CD8-positive, alpha-beta memory T cell (primary cell): ENCODE measurements at places on chromosomes 7 and 10. TPM values are rescaled to one million over a fixed set of nuclear protein-coding genes. Genes with fewer than 3 reads are reported as not detected.

ASZ1 gene
- total RNA-seq: not detected

GRCh38 chr10:117300671-117301070, 59.8 kb downstream of the SLC18A2 start:
- DNase-seq: no peak

STEAP4 gene
- not detected for total RNA-seq

UNCX gene
- total RNA-seq: not detected

DNA sequence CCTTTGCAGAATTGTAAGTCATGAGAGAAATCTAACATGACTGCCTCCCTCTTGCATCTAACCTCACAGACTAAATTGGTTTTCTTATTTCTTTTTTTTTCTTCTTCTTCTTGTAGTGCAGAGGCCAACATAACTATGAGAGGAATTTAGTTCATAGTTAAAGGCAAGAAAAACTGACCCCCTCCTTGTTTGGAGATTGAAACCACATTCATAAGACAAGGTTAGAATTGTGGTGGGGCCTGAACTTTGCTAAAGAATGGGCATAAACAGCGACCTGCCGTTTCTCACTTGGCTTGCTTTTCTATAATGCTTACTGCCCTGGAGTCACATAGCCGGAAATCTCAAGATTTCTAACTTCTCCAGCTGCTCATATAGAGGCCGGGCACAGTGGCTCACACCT, 2.4 kb upstream of the POLM start:
- DNase-seq: no peak

GRCh38 chr7:157009170-157009777, 1.2 kb downstream of the MNX1 start:
- no peak for DNase-seq

DNA sequence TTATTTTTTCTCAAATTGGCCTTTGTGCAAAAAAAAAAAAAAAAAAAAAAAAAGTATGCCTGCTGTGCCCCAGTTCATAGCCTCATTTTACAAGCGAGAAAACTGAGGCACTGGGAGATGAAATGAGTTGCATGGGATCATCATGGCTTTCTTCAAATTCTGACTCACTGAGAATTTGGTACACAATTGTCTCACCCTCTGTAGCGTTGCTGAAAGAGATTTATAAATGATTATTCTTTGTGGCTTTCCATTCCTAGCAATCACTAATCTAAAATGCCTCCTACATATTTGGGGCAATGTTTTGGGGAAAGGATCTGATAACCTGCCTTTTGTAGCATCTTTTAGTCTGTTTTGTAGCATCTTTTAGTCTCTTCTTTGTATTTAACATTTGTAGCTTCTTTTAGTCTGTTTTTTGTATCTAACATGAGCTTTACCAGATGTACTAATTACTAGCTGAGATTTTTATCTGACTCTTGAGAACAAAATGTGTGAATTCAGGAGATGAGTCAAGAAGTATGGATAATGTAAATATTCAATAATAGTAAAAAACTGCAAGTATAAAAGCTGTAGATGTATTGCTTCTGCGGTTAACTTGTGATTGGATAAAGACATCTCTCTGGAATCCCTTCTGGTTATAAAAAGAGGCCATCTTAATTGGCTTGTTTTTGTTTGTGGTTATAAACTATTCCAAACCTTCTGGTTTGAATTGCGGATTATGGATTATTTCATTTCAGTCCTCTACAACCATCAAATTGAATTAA, 161.4 kb downstream of the ARID5B start:
- no peak for DNase-seq

DNA sequence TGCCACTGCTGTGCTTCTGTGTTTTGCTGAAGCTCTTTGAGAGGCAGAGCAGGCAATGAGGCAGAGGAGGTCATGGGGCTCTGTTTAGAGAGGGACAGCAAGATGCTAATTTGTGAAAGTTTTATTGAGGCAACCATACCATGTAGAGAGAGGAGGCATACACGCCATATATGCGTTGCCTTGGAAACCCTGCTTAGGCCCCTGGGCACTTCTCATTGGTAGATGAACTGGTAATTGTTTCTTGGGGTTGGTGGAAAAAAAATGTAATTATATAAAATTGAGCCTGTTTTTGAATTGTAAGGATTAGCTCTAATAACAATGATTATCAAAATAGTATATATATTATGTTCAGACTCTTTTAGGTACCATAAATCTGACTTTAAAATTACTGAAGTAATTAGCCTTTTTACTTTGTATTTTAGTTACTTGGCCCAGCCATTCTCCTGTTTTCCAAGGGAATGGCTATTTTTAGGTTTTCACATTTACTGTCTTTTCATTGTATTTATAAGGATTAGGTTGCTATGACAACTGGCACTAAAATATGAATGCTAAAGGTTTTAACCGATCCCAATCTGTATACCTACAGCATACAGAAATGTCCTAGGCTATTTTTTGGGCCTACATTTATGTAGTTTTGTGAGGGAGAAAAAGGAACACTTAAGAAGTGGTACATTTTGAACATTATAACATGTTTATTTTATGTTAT, 52.4 kb downstream of the BZW2 start:
- no peak for DNase-seq

PNLIPRP1 gene
- total RNA-seq: not detected

DNA sequence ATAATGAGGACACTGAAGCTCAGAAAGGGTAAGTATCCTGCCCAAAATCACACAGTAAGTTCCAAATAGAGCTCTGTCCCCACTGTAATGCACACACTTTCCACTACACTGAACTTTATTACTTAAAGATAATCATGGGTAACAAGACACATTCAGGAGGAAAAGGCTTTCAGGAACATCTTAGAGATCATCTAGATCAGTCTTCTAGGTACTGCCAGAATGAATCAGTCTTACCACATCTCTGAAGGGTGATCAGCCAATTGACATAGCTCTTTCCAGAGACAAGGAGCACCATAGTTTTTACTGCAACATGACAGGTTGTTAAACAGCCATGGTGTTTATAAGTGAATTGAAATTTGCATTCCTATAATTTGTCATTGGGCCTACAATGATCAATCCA, 5.4 kb upstream of the HERPUD2 start:
- no peak for DNase-seq

GRCh38 chr10:104842704-104843103, 201.6 kb downstream of the SORCS3 start:
- DNase-seq: no peak

FXYD4 gene
- total RNA-seq: not detected

- DNase-seq: no peak
These were observed 36.4 kb upstream of the WAC start for GRCh38 chr10:28496481-28496961.

DNA sequence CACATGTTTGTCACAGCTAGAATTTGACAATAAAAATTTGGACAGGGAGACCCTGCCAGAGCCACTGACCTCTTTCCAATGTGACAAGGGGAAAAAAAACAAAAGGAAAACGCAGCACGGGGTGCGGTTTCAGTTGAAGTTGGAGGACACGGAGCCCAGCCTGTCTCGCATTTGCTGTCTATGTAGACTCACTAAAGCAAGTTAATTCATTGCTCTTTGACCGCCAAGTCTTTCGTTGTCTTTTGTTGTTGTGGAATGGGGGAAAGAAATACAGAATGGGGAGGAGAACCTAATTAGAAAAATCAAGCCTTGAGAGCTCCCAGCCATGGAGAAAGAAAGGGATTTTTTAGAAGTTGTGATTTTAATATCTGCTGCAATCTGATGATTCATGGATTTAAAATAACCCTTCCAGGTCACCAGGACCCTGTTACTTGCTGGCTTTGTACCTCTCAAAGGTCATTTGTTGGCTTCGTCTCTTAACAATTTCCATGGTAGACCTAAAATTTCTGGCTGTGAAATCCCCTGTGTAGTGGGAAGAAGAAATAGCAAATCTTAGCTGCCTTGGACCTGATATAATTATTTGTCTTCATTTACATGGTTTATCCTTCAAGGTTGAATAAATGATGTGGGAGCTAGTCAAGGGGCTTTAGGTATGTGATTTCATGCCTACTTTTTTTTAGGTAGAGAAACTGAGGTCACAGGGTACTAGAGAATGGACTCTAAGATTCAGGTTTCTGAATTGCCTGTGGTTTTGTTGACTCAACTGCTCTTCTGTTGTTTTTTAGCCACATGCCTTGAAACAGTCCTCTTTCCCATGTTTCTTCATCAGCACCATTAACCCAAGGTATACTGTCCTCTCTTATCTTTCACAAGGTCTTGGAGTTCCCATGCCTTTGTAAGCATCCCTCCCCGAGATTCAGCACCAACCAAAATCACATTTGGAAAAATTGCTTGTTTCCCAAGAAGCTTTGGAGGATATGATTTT, 78.7 kb downstream of the TCF7L2 start:
- DNase-seq: no peak

- no peak for DNase-seq
These were observed 54.3 kb downstream of the PODXL start for GRCh38 chr7:131501930-131502685.

DNA sequence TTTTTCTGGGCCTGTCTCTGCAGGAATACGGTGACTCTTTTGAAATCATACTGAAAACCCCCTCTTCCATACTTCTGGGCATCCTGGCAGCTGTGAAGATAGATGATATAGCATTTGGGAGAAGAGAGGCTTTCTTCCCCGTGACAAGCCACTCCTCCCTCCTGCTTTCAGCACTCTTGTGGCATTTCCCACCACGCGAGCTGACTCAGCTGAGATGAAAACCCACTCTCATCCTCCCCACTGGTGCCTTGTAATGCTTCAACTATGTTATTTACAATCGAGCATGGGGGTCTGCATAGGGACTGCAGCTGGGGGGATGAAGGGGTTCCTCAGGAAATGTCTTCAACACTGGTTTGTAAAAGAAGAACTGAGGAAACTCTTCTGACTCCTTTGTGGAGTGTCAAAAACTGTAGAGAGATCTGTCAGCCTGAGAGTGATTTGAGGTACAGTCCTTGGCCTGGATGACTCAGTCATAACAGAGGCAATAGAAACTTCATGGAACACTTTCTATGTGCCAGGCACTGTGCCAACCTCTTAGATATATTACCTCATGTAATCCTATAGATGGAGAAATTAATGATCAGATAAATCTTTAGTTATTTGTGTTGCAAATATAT, 1.7 kb upstream of the TBATA start:
- no peak for DNase-seq

ZNF853 gene
- total RNA-seq: 4.5 TPM

GRCh38 chr10:110569122-110569521, 1.6 kb downstream of the SMC3 start:
- DNase-seq: no peak

- no peak for DNase-seq
These were observed 73.8 kb downstream of the CUL1 start for GRCh38 chr7:148772297-148773089.

IFIT2 gene
- total RNA-seq: 1.5 TPM

DNA sequence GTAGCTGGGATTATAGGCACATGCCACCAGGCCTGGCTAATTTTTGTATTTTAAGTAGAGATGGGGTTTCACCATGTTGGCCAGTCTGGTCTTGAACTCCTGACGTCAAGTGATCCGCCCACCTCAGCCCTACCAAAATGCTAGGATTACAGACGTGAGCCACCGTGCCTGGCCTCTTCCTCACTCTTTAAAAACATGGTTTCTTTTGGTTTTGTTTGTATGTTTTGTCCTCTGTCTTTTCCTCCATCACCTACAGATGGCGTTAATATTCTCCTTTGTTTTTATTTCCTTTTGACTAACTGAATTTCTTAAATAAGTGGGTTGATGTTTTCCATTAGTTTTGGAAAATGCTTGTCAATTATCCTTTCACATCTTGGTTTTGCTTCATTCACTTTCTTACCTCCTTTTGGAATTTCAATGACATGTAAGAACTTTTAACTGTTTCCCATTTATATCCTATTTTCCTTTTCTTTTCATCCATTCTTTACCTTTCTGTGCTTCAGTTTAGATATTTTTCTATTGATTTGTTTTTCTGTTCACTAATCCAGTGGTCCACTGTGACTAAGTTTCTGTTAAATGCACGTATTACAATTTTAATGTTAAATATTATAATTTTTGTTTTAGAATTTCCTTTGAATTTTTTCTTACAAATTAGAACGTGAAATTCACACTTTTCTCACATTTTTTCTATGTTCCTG, 104.1 kb downstream of the ZNF467 start:
- DNase-seq: no peak

- DNase-seq: no peak
These were observed 132.6 kb downstream of the VPS50 start for GRCh38 chr7:93364806-93365205.

EGFR gene
- not detected for total RNA-seq

GRCh38 chr10:117204316-117204715, 7.0 kb downstream of the KCNK18 start:
- DNase-seq: no peak

GRCh38 chr10:7797582-7797981, 9.6 kb downstream of the ATP5F1C start:
- DNase-seq: no peak

CCL24 gene
- total RNA-seq: not detected

- no peak for DNase-seq
These were observed 244.0 kb downstream of the HGF start for GRCh38 chr7:81525841-81526240.

DNA sequence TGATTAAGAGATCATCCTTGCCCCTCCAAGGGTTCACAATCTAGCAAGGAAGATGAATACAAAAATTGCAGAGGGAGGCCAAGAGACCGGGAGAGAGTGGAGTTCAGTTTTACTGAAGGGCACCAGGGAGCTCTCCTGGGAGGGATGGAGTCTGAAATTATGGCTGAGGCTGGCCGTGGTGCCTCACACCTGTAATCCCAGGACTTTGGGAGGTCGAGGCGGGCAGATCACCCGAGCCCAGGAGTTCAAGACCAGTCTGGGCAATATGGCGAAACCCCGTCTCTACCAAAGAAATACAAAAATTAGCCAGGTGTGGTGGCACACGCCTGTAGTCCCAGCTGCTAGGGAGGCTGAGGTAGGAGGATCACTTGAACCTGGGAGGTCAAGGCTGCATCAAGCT, 51.4 kb upstream of the MXI1 start:
- DNase-seq: no peak

DNA sequence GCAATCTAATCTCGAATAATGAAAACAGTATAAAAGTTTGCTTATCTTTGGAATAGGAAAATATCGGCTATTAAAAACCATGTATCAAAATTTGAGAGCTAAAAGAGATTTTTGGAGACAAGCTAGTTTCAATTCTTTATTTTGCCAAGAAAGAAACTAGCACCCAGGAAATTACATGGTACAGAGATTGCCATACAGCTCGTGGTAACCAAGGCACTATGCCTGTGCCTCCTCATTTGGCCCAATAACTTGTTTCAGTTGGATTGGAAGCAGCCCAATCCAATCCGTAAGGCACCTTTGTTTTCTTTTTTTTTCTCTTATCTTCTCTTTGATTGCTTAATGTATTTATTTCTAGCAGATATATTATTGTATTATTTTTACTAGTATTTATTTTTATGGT, 55.0 kb downstream of the GNAI1 start:
- no peak for DNase-seq
